ENCODE measurements at places on chromosomes 11 and 22. TPM values are rescaled to one million over a fixed set of nuclear protein-coding genes. Genes with fewer than 3 reads are reported as not detected.

GRCh38 chr22:44758344-44758973, 6.1 kb downstream of the ARHGAP8 start:
- ATAC-seq: no peak

Gene CKAP5
- 140 TPM for total RNA-seq

DNA sequence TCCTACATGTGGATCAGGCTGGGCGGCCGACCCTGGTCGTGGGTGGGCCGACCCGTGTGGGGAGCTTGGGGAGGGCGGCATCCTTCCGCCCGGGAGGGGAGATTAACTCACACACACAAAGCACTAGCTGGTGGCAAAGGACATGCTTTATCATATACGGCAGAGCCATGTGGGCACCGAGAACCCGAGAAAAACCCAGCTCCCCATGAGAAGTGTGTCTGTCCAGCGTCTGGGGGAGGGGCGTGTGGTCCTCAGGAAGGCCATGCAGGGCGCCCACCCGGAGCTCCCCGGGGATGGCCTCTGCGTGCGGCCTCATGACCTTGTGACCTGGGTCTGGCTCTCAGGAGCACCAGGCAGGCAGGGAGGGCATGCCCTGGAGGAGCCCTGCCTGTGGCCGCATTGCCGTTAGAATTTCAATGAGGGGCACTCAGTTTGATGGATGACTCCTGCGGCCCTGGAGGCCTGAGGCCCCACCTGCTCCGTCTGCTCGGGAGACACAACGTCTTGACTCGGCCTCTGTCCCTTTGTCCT, 39.4 kb upstream of the TOLLIP start:
- ATAC-seq: no peak

DNA sequence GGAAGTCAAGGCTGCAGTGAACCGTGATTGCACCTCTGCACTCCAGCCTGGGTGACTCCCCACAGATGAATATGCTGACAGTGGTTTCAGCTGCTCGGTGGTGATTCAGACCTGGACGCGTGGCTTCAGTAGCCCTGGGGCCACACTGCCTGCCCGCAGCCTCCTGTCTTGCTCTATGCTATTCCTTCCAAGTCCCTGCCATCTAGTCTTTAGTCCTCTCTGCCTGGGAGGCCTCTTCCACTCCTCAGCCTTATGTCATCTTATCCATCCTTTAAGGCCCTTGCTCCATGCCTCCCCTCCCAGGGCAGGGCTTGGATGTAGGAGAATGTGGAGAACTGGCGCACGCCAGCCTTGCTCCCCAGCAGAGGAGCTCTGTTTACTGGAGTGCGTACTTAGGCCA, 23.0 kb downstream of the YDJC start:
- peak; percentile 80 for ATAC-seq

- no peak for ATAC-seq
These were observed 290.7 kb downstream of the NTM start for GRCh38 chr11:131661132-131661531.

Data from activated T-helper 17 cell treated with anti-CD3 and anti-CD28 coated beads, Interleukin-2, amount 50 U/mL, for 72 hours (primary cell).